Endothelial cell of umbilical vein (primary cell): ENCODE measurements at places on chromosomes 6 and 20. TPM values are rescaled to one million over a fixed set of nuclear protein-coding genes. Genes with fewer than 3 reads are reported as not detected.

The ZSCAN16 gene
- polyA plus RNA-seq, result 3.7 and 4.9 TPM in 2 replicates

The LIME1 gene
- polyA plus RNA-seq, result 10.7 and 16.3 TPM in 2 replicates

The TGM2 gene
- 810 and 861 TPM in 2 replicates for polyA plus RNA-seq

The NPBWR2 gene
- polyA plus RNA-seq, result not detected in 2 replicates

- no peak for DNase-seq
Measured at GRCh38 chr6:4616311-4616710, 159.9 kb upstream of the CDYL start.

DNA sequence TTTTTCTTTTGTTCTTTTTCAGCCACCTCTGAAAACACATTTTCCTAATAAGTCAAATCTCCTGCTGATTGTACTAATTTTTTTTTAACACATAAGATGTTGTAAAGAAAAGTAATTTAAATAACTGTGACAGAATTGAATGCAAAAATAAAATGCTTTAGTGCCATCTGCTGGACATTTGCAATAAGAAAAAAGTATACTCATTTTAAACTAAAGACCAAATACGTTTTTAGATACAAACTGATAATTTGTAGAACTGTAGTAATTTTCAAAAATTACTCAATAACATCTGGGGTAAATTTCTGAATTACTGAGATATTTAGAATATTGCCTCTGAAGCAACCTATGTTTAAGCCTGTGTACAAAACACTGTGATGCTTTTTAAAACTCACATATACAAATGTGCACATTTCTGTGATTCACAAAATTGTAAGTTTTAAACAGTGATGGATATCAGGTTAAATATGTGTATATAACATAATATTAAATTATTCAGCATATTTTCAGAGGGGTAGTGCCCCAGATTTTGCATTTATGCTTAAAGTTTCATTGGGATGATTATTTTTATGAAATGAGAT lies 198.7 kb downstream of the RIMS1 start:
- DNase-seq, result peak; percentile 24

DNA sequence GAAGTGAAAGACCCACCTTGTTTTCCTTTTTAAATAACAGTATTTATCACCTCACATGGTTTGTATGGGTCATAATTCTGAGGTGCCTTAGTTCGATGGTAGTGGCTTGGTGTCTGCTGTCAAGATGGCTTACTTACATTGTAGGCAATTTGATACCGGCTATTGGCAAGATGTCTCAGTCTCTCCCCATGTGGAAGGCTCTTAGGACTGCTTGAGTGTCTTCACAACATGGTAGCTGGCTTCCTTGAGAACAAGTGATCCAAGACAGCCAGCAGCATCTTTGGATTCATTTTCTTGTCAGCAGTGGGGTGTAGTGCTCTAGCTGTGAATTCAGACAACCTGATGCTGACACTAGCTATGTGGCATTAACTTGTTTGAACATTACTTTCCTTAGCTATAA lies 70.1 kb downstream of the CBFA2T2 start:
- no peak for DNase-seq

DNA sequence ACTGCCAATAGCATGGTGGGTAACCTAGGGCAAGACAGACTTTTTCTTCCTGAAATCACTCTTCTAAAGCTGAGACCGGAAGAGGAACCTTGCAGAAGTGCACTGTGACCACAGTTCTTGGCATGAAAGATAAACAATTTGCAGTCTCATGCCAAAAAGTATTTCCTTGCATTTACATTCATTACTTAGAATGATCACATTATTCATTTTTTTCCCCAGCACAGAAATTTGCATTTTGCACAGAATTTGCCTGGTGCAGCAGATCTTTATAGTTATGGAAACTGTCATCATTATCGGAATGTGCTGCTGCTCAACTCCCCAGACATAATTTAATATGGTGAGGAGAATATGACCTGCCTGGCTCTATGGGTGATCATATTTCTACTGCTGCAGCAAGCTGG lies 42.2 kb upstream of the EDN3 start:
- DNase-seq, result no peak

DNA sequence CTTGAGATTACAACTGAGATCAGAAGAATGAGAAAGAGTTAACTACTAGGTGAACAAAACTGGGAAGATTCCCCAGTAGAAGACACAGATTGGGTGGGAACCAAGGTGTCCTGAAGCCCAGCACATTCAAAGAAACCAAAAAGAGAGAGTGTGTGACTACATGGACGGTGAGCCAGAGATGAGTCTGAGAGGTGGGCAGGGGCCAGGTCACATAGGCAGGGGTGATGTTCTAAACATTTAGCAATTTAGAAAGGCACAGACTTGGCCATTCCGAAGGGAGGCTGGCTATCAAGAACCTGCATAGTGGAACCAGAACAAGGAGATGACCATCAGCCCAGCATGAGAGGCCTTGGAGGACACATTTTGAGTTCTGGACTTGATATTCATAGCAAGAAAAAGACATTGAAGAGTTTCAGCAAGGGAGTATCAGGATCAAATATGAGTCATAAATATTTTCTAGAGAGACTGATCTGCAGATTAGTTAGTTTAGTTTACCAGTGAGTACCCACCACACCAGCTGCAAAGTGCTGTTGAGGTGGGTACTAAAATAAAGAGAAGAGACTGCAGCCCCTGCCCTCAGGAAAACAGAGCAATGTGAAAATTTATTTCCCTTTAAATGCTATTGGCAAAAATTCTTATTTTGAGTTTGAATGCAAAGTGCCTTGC lies 340.5 kb upstream of the PRDM1 start:
- no peak for DNase-seq

- no peak for DNase-seq
Measured at GRCh38 chr6:137051790-137052472, 7.2 kb upstream of the IL20RA start.

GRCh38 chr6:34447910-34448309 lies 18.0 kb upstream of the PACSIN1 start:
- no peak for DNase-seq

DNA sequence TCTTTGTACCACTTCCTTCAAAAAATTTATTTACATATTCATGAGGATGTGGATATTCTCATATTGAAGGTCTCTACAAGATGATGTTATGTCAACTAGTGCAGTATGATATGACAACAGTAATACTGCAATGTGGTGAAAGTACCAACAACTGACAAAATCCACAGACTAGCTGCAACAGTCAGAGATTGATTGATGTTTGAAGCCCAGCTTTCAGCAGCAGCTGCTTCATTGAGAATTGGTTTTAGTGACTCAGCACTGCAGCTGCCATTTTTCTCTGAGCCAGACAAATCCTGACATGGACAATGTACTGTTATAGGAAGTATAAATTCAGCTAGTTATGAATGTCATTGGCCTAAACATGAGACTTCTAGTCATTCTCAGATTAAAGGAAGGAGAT lies 53.8 kb downstream of the PKIB start:
- no peak for DNase-seq

- no peak for DNase-seq
Measured at GRCh38 chr6:3392930-3393835, 63.7 kb downstream of the SLC22A23 start.

DNA sequence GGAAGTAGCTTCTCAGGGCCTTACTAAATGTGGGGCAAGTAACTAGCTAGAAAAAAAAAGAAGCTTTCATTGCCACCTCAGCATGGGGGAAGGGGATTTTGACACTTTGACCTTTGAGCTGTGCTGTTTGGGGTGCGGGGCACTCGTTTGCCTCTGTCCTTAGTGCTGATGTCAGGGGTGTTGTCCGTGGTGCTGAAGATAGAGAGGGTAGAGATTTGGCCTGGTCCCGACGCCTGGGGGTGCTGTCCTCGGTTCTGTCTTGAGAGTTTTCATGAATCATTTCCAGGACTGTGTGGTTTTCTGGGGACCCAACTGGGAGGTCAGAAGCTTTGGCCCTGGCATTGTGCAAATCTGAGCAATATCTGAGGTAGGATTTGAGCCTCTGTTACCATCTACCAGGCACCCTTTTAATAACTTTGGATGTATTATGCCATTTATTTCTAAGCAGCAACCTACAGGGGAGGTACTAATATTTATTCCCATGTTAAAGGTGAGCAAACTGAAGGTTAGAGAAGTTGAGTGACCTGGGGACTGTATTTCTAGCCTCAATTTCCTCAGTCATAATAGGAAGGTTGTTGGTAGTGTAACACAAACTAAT lies 78.0 kb downstream of the DLGAP4 start:
- DNase-seq, result peak; percentile 42

- DNase-seq, result no peak
Measured at GRCh38 chr6:169292338-169293124, 38.9 kb upstream of the THBS2 start.

DNA sequence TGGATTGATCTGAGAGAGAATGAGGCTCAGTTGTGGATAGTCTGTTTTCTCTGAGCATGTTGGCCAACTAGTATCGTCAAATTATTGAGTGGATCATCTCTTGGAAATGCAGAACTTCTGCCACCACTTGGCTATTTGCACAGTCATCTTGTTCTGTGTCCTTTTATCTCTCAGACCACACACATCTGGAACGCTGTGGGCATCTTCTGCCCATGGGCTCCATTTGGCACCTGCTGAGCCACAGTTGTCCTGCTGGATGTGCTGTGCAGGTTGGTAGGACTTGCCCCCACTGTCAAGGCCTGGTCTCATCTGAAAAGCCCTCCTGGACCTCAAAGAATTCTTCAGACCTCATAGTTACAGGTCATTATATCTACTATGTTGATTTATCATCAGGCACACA lies 16.7 kb upstream of the C20orf144 start:
- no peak for DNase-seq

- no peak for DNase-seq
Measured at GRCh38 chr6:17099401-17100059, 2.3 kb upstream of the STMND1 start.

- DNase-seq, result no peak
Measured at GRCh38 chr6:30091577-30092381, 16.2 kb upstream of the RNF39 start.
